ENCODE measurements at places on chromosomes 1 and 21.

DNA sequence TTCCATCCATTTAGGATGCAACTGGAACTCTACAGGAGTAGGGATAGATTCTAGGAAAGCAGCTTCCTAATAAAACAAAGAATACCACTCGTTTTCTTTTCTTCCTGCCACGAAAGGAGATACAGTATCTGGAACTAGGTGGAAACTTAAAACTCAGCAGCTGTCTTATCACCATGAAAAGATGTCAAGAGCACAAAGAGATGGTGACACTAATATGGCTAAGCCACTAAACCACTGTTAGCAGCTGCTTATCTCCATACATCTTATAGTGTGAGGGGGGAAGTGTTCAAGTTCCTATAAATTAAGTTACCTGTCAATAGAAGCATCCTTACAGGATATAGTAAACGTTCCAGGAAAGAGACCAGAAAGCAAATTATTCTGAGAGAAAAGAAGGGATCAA lies 162.5 kb downstream of the TYW3 start:
- DNase-seq, result no peak

GRCh38 chr1:88228114-88228513 lies 456.0 kb upstream of the PKN2 start:
- DNase-seq, result no peak

DNA sequence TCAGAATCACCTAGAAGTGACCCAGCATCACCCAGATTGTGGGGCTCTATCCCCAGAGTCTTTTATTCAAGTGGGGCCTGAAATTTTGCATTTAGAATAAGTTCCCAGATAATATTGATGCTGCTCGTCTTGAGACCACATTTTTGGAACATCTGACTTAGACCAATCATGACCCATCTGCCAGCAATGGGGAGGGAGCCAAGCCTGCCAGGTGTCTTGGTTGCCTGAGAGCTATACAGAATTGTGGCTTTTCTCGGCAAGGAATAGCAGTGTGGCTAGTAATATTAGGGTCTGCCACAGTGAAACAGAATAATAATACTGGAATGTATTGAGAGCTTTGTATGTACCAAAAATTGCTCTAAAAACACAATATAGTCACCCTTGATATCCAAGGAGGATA lies 31.1 kb upstream of the RGS8 start:
- no peak for DNase-seq

DNA sequence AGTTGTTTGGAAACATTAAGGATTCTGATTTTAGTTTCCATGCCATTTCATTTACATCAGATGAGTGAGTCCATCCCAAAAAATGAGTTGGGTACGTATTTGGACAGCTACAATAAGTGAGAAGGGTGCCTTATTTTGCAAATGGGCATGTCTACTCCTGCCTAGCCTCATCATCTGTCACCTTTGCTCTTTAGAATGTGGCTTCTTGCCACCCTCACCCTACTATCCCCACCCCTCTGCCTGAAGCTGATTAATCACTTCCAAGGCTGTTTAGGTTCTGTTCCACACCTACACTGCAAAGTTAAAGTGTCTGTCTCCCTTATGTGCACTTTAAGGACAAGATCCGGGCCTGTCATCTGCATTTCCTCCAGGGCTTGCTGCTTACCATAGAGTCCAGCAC lies 61.2 kb downstream of the ST6GALNAC5 start:
- DNase-seq, result no peak

GRCh38 chr1:178093494-178093950 lies 382 bp upstream of the RASAL2 start:
- peak; percentile 88 for DNase-seq

DNA sequence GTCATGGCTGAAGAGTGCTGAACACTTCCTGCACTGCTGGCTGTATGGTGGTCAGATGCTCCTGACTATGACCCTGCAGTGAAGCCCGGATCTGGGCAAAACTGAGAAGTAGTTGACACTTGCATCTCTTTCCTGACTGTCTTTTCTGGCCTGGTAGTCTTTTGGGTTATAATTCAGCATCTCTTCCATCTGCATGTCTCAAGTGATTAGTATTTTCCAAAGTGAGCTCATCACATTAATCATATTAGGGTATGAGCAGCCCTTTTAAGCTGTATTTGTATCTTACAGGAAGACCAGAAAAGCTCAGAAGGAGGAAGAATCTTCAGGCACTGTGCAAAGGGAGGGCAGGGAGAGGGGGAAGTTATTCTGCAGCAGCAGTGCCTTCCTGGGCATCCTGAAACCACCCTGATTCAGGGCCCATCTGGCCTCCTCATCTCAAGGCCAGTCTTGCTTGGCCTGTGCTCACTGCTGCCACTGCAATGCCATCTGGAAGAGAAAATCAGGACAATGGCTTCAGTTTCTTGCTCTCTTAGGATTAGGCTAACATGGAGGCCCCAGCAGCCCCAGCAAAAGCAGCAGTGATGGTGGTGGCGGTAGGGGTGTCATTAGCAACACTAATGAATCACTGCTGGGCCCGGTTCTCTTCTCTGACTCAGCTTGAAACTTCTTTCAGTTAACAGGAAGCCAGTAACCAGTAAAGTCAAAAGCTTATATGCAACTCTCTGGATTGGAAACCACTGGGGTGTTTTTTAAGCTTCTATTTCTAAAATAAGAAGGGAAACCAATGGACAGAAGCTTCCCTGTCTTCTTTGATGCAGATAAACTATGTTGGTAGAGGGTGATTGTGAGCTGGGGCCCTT lies 63.3 kb upstream of the WDR26 start:
- DNase-seq, result peak; percentile 11

GRCh38 chr1:218164930-218165700 lies 120.0 kb upstream of the RRP15 start:
- DNase-seq, result no peak

GRCh38 chr1:93615582-93616150 lies 66.0 kb downstream of the BCAR3 start:
- DNase-seq, result no peak

DNA sequence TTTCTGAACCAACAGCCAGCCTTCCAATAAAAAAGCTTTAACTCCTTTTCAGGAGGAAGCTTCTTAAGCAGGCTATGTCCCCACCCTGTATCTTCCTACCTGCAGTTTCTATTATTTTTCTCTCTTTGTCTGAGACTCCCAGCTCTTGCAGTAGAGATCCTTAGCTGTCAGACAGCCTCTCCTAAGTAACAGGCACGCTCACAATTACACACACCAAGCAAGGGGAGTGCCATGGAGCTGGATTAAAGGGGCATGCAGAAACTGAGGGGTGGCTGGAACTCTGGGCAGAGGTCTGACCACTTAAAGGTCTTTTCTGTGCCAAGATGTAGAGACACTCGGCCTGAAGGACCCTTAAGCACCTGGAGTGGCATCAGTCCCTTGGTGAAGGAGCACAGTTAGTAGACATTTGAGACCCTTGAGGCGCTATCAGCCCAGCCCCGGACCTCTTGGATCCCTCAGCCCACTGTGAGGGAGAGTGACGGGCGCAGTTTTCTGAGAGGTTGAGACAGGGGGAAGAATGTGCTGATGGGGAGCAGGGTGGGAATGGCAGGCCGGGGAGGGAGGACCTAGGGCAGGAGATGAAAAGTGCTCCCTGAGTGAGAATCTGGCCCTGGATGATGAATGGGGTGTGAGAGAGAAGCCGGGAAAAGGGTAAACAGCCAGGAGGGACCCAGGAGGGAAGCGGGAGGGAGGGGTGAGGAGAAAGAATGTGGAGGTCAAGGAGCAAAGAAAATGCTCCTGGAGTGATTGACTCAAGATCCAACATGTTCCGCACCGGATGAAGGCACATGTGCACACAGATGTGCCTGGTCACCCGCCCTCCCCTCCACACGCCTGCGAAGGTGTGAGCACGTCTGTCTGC lies 13.3 kb downstream of the PLXNA2 start:
- no peak for DNase-seq

DNA sequence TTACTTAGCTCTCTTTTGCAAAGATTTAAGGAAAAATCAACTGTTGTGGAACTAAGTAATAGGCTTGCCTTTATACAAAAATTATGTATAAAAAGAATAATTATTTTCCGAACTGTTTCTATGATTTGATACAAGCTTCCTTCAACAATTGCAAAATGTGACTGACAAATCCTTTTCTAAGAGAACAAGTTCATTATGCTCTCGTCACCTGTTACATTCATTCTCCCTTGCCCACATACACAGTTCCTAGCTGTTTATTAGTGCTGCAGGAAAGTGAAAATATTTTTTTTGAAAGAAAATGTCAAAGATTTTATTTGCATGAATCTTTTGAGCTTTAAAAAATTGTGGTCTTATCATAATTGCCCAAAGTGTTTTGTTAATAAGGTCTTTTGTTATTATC lies 466.2 kb downstream of the USP25 start:
- DNase-seq, result no peak

DNA sequence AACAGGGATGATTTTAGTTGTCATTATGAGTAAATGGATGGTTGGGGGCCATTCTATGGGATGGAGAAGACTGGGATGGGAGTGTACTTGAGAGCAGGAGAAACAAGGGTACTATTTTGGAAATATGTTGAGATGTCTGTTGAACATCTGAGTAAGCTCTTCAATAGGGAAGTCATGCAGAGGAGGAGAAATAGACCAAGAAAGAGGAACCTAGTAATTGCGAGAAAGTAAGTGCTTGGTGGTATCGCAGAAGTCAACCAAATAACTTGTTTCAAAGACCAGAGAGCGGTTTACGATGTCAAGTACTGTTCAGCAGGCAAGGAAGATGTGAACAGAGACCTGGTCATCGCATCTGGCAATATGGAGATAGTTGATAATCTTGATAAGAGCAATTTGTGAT lies 22.4 kb upstream of the CHRM3 start:
- DNase-seq, result no peak

GRCh38 chr1:197559655-197560054 lies 215.6 kb downstream of the DENND1B start:
- DNase-seq, result no peak

DNA sequence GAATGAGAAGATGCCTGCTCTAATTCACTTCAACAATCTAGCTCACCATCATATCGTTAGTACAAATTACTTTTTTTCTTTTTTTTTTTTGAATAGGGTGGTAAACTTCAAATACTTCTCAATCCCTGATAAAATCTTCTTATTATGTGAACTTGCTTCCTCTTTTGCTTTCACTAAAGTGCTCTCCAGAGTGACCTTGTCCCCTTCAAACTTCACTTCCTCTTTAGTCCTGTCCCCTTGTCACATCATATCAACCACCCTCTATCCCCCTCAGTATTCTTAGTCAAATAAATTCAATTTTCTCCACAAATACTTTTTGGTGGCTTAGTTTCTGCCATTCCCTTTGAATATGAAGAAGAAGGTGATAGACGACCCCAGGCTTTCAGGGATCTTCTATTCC lies 124.9 kb upstream of the PLXNA2 start:
- no peak for DNase-seq

DNA sequence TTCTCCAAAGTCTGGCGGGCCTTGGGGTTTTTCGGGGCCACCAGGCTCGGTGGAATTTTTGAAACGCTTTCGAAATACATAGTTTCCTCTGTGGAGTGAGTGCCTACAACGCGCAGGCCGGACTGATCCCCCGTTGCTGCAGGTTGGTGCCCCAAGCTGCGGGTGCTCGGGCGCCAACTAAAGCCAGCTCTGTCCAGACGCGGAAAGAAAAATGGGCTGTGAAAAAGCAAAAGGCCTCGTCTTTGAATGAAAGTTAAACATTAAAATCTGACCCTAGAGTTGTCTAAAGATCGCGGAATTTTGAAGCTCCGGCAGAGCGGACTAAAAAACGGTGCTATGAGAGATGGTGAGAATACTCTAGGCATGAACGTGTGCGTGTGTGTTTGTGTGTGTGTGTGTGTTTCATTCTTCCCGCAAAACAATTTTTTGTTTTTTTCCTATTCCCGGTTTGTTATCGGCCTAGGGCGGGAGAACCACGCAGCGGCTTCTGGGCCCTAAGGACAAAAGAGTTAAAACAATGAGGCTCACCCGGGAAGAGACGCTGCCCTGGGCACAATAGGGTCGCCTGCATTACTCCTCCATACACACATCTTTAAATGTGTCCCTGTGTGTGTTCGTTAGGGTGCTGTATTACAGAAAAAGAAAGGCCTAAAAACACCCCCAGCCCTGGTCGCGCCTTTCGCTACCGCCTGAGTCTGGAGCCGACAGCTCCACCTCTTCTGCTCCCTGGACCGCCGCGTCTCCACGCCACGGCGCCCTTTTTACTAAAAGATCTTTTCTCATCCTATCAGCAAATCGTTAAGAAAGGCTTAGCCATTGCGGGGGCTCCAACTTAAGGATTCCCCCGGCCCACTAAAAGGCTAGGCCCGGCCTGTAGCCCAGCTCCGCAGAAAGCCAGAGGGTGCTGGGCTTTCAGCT lies 3.2 kb downstream of the TBX15 start:
- no peak for DNase-seq

DNA sequence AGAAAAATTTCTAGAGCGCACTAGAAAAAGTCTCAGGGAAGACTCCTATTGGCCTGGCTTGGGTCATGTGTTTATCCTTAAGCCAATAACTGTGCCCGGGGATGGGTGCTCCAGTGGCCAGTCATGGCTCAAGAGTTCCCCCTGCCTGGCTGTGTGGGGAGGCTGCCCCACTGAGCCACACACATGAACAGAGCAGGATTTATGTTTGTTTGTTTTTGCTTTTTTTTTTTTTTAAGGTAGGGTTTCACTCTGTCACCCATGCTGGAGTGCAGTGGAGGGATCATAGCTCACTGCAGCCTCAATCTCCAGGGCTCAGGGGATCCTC lies 21.8 kb downstream of the EDN2 start:
- no peak for DNase-seq

GRCh38 chr1:156083800-156084790 lies 1.8 kb upstream of the MEX3A start:
- no peak for DNase-seq

DNA sequence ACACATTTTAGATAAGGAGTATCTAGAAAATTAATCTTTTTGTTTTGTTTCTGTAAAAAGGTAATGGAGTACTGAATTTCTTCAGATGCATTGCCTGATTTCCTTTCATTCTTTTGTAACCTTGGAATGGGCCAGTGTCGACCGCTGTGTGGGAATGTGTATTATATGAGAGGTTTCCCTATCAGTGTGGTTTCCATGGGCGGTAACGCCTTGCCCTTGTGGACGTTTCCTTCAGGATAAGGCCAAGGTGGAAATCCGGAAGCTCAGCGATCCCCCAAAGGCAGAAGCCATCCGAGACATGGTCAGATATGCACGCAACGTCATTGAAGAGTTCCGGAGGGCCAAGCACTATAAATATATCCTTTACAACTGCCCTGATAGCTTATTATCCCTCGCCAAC lies 49.8 kb downstream of the SMYD2 start:
- DNase-seq, result no peak

- DNase-seq, result no peak
Observed at GRCh38 chr1:201754353-201754752, 74.6 kb upstream of the IPO9 start.

GRCh38 chr1:39427912-39428311 lies 63.5 kb upstream of the BMP8A start:
- no peak for DNase-seq

Measured in hypothalamus (tissue), 51 donors.